ENCODE measurements at places on chromosomes 5 and 9.

- DNase-seq: no peak
These were observed 10.8 kb upstream of the FOXD1 start for GRCh38 chr5:73459366-73459765.

GRCh38 chr5:117794847-117795246 is 1193.5 kb downstream of the DTWD2 start:
- no peak for DNase-seq

- no peak for DNase-seq
These were observed 127.1 kb downstream of the DPYSL3 start for GRCh38 chr5:147382776-147383175.

DNA sequence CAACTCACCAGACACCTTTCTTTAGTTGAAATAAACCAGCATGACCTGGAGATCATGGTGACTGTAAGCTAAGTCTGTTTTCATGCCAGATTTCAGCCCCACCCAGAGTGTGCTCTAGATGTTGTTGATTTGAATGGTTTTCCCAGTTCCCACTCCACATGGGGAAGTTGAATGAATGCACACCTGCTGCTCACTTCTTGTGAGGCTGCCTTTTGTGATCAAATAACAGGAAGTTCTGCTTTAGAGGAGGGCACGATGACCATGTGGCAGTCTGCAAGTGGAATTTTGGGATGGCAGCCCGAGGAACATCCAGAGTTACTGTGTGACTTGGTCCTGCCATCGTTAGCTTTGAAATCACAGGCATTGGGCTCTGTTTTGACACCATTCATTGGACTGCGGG is 18.7 kb downstream of the SLC46A2 start:
- no peak for DNase-seq

DNA sequence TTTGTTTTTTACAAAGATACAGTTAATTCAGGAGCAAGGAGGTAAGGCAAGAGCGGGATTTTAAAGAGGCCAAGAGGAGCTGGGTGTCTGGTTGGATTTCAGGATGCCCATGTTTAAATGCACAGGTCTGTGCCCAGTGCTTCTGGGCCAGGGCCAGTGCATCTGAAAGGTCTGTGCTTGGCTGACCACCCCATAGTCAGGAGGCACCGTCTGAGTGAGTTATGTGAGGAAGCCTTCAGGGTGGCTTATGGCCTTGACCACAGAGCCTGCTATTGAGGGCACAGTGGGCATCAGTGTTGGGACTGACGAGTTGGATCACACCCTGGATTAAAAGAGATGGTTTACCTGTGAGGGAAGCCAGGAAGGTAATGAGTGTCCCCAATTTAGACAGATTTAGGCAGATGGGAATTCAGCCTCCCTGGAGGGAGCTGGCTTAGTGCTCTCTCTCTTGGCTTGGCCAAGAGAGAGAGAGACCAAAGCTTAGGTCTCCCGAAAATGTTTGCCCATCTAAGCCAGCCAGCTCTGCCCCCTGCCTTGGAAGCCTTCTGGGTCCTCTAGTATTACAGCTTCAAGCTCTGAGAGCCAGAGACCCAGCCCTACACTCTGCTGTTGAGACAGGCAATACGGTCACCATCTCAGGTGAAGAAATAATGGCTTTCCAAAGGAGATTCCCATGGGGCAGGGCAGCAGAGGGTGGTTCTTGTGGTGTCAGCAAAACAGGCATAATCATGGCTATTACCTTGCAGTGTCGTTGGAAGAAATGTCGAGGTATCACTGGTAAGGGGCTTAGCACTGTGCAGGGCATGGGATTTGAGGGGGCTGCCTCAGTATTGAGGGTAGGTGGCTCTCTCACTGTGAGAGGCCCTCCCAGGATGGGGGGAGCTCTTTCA is 68.6 kb downstream of the RGS3 start:
- DNase-seq: peak; percentile 39

DNA sequence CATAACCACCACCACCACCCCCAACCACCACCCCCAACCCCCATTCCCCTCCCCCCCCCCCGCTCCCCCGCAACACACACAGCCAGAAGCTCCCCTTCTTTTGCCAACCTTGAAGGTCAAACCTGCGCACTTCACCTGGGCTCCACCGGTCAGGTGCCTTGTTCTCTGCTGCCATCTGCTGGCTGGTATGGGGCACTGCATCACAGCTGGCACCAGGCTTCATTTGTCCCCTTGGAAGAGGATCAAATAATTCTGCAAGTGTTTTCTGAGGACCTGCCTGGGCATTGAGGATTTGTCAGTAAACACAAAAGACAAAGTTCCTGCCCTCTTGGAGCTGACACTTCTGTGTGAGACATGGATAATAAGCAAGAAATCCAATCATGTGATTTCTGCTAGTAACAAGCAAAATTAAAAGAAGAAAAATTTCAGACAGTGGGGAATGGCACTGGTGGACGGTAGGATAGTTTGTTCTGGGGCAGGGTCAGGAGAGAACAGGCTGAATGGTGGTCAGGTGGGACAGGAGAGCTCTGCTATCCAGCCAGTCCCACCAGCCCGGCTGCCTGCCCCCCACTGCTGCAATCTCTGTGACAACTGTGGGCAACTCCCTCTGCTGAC is 55.6 kb upstream of the LMX1B start:
- no peak for DNase-seq

GRCh38 chr9:79371948-79372555 is 199.7 kb upstream of the TLE4 start:
- no peak for DNase-seq

DNA sequence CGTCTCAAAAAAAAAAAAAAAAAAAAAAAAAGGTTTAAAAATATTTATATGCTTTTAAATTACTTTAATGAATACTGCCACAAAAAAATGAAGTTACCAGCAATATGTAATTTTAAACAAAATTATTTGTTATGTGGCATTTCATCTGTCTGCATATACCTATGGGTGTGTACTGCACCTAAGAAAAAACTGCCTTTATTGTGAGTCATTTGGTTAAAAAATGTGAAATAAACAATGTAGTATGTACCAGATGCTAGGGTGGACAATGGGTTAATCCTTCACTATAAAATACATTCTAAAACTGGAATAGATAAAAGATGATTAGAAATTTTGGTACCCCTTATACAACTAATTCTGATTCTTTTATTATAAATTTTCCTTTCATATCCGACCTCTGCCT is 12.3 kb downstream of the CHD1 start:
- DNase-seq: no peak

GRCh38 chr9:108184941-108185340 is 670.8 kb downstream of the ACTL7B start:
- no peak for DNase-seq

DNA sequence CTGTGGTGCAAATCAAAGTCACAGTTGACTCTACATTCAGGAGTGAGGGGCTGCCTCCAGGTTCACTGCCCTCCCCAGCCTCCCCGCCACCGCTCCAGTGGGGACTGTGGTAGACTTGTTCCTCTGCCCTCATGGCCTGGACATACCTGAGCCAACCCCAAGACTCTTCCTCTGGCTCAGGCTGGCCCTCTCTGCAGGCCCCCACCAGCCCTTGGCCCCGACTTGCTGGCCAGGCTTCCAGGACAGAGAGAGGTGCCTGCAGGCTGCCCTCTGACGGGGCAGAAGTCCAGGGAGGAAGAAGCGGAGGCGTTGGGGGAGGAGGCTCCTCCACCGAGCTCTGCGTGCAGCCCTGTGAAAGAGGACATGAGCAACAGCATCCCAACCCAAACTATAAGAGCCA is 2.8 kb upstream of the SARDH start:
- DNase-seq: no peak

GRCh38 chr5:93570294-93571113 is 10.5 kb downstream of the NR2F1-AS1 start:
- no peak for DNase-seq

GRCh38 chr9:89525446-89526374 is 27.8 kb upstream of the SEMA4D start:
- peak; percentile 43 for DNase-seq

- no peak for DNase-seq
These were observed 94.2 kb upstream of the TNC start for GRCh38 chr9:115212125-115212605.

- no peak for DNase-seq
These were observed 239.3 kb downstream of the GAS1 start for GRCh38 chr9:86707932-86708510.

DNA sequence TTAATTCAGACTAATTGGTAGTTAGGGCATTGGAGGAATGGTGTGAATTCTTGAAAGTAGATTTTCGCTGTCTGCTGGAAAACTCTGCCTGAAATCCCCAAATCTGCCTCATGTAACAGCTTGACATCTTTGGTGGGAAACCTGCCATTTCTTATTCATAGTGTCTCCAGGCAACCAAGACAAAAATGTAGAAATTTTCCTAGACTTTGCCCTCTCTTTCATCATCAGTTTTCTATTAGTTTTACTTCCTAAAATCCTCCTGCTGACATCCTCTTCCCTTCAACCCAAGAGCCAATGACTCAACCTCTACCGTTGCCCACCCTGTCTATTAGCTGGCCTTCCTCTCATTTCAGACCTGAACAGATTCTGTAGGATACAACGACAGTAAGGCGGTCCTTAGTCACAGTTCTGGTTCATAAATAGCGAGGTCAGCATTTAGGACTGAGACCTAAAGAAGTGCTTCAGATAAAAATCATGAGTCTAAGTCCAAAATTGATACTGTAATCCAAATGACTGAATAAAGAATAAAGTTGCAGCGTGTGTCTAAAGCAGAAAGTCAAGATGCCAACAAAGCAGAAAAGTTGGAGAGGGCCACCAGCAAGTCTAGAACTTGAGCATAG is 133.9 kb downstream of the MUSK start:
- DNase-seq: no peak

DNA sequence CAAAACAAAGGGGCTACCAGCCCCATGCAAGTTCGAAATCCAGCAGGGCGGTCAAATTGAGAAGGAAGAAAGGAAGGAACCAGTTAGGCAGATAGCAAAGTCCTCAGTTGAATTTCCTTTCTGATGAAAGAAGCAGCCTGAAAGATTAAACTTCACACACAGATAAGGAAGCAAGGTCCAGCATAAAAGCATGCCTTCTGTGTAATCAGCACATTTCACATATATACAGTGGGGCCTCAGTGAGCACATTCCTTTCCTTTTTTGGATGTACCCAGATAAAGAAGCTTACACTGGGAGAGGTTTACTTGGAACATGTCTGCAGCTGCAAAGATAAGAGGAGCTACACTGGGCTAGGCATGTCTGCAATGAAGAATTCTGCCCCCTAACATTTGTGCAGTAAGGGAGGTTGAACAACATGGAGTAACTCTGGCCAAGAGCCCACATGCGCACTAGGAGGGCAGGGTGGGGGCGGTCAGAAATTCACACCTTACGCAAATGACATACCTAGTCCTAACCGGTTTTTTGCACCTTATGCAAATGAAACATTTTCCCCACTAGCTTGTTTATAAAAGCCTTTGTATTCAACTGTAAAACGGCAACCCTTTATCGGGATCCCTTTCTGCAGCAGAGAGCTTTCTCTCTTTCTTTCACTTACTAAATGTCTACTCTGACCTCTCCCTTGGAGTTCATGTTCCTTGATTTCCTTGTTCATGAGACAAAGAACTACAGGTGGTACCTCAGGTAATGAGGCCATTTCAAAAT is 149.7 kb upstream of the FBXL17 start:
- DNase-seq: no peak

GRCh38 chr5:131639148-131639547 is 4.1 kb upstream of the RAPGEF6 start:
- DNase-seq: no peak

DNA sequence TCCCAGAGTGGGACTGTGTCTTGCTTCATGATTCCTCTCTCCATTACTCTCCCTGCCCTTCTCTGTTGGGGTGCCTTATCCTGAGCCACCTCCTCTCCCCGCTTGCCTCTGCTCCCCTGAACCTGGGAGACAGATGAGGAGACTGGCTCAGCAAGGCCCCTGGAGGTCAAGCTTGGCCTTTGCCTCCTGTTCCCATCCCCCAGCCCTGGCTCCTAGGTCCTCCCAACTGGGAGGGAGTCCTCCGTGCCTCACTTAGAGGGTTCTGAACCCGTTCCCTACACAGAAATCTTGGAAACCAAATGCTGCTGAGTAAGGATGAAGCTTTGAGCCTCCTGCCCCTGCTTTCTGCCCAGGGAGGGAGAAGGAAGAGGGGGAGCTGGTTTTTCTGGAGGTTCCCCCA is 9.8 kb upstream of the ENDOG start:
- DNase-seq: no peak

GRCh38 chr5:9851458-9851857 is 221.3 kb upstream of the TAS2R1 start:
- DNase-seq: no peak

GRCh38 chr5:179060116-179061008 is at the start of gene ZNF354C:
Gene ZNF354C (plus strand): TSS chr5:179060373. CDS start chr5:179062069, 1,696 bp downstream.
- peak; percentile 87 for DNase-seq

DNA sequence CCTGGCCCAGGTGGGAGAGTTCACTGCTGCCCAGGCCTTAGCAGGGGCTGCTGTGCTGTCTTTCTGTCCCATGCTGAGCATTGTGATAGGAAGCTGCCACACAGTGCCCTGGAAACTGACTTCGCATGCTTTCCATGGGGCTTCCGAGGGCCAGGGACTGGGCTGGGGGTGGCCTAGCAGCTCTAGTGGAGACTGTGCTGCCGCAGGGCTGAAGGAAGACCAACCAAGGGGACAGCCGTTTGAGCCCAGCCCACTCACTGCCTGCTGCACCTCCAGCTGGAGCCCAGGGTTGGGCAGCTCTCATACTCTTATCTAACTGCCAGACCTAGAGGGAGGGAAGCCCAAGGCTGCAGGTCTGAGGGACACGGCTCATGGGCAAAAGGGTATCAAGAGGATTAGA is 79.2 kb downstream of the RGS3 start:
- DNase-seq: no peak

GRCh38 chr5:170693701-170694100 is 89.8 kb upstream of the GABRP start:
- DNase-seq: no peak

GRCh38 chr9:131194762-131195161 is 69.4 kb downstream of the NUP214 start:
- no peak for DNase-seq

GRCh38 chr5:73918791-73919221 is 292.8 kb downstream of the ARHGEF28 start:
- no peak for DNase-seq

DNA sequence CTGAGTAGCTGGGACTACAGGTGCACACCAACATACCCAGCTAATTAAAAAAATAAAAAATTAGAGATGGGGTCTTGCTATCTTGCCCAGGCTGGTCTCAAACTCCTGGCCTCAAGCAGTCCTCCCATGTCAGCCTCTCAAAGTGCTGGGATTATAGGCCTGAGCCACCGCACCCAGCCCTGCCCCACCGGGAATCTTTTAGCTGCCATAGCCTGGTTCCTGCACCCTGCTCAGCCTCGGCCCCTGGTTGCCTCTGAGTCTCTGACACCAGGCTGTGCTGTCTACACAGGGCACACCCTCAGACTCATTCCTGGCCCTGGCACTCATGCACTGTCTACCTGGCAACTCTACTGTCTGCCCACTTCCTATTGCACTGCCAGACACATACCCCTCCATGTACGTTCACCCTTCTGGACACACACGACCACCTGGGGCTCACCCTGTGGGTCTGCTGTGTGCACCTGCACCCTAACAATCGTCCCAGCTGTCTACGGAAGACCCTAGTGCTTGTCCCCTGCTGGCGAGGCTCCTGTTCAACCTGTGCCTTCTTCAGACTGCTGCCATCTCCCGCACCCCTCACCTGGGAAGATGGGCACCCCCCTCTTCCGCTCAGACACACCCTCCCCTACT is 1.4 kb downstream of the PROP1 start:
- DNase-seq: no peak
